Vagina (tissue), 2 donors: ENCODE measurements at places on chromosomes 7 and 10. TPM values are rescaled to one million over a fixed set of nuclear protein-coding genes. Genes with fewer than 3 reads are reported as not detected.

GRCh38 chr10:9103301-9103700, 1048.8 kb downstream of the GATA3 start:
- no peak overlapping the region for H3K4me3 ChIP-seq
- no peak overlapping the region for H3K27ac ChIP-seq
- no peaks in the 10 kb centered on the region for H3K4me1 ChIP-seq
- no peaks in the 10 kb centered on the region for H3K27me3 ChIP-seq

DNA sequence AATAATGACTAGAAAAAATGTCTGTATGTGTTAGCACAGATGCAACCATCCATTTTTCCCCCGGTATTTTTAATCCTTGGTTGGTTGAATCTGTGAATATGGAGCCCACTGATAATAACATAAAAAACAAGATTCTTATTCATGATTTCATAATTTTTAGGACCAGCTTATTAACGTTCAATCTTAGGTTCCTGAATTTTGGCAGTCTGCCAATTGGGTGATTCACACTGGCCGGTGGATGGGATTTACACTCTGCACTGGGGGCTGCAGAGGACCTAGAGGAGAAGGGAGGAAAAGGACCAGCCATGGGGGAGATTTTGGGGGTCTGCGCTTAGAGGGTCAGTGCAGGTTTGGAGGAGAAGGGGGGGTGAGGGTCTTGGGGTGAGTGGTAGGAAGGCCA, 327.9 kb downstream of the ACTR3B start:
- no peak overlapping the region for H3K4me3 ChIP-seq
- no peaks in the 10 kb centered on the region for H3K27me3 ChIP-seq
- H3K27ac ChIP-seq: no peak overlapping the region
- no peak for DNase-seq

DNA sequence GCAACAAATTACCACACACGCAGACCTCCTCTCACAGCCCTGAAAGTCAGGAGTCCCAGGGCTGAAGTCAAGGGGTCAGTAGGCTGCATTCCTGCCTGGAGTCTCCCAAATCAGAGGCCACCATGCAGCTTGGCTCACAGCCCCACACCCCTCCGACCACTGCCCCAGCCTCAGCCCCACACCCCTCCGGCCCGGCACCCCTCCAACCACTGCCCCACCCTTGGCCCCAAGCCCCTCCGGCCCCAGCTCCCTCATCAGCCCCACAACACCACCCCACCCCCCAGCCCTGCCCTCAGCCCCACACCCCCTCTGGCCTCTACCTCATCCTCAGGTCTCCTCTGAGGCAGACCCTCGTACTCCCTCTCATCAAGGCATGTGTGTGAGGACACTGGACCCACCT, 85.7 kb downstream of the DIP2C start:
- H3K27ac ChIP-seq: no peak overlapping the region
- H3K36me3 ChIP-seq: no peaks in the 10 kb centered on the region
- DNase-seq: no peak
- H3K4me1 ChIP-seq: peaks cover 52% of the 10 kb centered on the region

DNA sequence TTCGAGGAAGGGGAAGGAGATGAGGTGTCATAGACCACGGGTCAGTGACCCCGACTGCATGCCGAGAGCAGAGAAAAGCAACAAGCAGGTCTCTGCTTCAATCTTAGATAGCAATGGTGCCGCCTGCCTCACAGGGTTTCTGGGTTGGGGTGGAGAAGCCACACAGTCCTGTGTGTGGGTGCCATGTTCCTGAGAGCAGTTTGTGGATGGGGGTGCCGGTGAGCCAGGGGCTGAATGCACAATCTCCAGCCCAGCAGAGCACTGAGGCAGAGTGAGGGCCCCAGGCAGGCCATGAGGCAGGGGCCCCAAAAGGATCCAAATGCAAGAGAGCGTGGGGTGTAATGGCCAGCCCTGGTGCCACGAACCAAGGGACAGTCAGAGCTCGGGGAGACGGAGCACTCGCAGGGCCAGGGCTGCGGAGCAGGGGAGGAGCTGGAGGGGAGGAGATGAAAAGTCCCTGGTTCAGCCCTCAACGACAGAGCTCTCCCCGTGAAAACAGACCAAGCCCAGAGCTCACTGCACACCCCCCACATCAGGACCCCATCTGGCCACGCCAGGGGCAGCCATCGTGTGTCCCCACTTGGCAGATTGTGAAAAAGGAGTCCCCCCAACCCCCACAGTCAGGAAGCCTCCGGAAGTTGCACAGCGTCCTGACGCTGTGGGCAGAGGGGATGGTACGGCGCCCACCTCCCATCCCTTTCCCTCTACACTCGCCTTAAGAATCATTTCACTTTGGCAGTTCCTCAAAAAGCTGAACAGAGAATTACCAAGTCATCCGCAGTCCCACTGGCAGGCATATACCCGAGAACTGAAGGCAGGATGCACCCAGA, 19.9 kb downstream of the WDR86 start:
- H3K4me1 ChIP-seq: peaks cover 17% of the 10 kb centered on the region
- H3K4me3 ChIP-seq: no peak overlapping the region
- H3K27me3 ChIP-seq: no peaks in the 10 kb centered on the region
- no peak for DNase-seq
- no peak overlapping the region for H3K27ac ChIP-seq

- H3K4me3 ChIP-seq: no peak overlapping the region
- H3K36me3 ChIP-seq: no peaks in the 10 kb centered on the region
- no peak overlapping the region for H3K27ac ChIP-seq
Measured at GRCh38 chr7:118259115-118259514, 34.6 kb downstream of the ANKRD7 start.

DNA sequence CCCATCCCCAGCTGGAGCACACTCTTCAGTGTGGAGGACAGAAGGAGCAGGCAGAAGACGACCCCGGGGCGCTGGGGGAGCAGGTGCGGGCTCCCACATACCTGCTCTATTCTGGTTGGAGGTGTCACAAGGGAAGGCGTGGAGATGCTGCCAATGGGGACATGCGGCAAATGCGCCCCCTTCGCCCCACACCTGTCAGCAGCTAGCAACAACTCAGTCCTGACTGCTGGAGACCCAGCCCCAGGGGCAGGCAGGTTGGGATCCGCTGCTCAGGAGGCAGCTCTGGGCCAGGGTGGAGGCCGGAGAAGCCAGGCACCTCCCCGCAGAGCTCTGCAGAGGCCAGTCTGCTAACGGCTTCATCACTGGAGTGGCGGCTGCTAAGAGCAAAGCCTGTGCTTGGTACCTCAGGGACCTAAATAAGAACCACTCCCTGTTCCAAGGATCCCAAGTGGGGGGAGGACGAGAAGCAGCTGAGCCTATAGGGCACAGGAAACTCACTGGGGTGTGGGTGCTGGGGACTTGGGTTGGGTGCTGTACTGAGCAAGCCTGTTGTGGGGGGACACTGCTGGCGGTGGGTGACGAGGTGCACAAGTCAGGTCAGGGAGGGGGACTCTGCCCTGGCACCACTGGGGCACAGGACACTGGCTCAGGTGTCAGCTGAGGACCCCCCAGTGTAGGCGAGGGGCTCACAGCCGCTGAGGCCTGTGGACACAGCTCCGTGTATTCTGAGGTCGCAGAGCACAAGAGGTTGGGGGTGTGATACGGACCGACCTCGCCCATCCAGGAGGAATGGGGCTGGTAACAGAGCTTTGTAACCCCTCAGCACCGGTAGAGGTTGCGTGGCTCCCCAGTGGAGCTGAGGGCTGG, 19.2 kb upstream of the GPR146 start:
- H3K27me3 ChIP-seq: no peaks in the 10 kb centered on the region
- H3K4me1 ChIP-seq: peaks cover 43% of the 10 kb centered on the region
- no peaks in the 10 kb centered on the region for H3K36me3 ChIP-seq
- DNase-seq: no peak
- H3K4me3 ChIP-seq: no peak overlapping the region

GRCh38 chr7:156034397-156034796, 222.1 kb upstream of the SHH start:
- H3K36me3 ChIP-seq: no peaks in the 10 kb centered on the region
- no peak overlapping the region for H3K27ac ChIP-seq
- H3K4me3 ChIP-seq: no peak overlapping the region

DNA sequence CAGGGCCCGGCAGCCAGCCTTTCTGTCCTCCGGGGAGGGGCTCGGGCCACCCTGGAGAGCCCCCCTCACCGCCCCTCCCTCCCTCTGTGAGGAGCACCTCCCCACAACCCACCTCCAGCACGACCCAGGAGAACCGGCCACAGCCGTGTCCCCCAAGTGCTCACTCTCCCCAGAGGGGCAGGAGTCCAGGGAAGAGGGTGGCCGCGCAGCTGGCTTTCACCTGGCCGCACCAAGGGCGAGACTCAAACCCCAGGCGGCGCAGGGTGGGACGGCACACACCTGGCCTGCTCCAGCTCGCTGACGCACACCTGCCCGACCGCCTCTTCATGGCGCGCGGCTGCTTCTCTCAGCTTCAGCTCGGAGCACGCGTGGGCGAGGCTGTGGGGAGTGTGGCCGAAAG, 73.4 kb downstream of the CFAP46 start:
- no peak overlapping the region for H3K4me3 ChIP-seq
- no peak for DNase-seq
- no peaks in the 10 kb centered on the region for H3K4me1 ChIP-seq
- H3K27ac ChIP-seq: no peak overlapping the region
- H3K27me3 ChIP-seq: no peaks in the 10 kb centered on the region

GRCh38 chr10:48948470-48949037, 8.9 kb upstream of the LRRC18 start:
- no peak overlapping the region for H3K27ac ChIP-seq

- no peak overlapping the region for H3K27ac ChIP-seq
- H3K4me1 ChIP-seq: peaks cover 39% of the 10 kb centered on the region
- no peaks in the 10 kb centered on the region for H3K36me3 ChIP-seq
- H3K4me3 ChIP-seq: no peak overlapping the region
- DNase-seq: no peak
Measured at GRCh38 chr10:103732339-103733044, 122.9 kb downstream of the SH3PXD2A start.

DNA sequence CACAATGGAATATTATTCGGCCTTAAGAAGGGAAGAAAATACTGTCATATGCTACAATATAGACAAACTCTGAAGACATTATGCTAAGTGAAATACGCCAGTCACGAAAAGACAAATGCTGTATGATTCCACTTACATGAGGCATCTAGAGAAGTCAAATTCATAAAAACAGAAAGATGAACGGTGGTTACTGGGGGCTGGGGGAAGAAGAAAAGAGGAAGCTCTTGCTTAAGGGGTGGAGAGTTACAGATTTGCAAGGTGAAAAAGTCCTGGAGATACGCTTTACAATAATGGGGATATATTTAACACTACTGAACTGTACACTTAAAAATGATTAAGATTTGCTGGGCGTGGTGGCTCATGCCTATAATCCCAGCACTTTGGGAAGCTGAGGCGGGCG, 49.0 kb downstream of the PSMC2 start:
- H3K4me3 ChIP-seq: no peak overlapping the region
- H3K36me3 ChIP-seq: no peaks in the 10 kb centered on the region
- no peak overlapping the region for H3K27ac ChIP-seq
- DNase-seq: no peak
- H3K27me3 ChIP-seq: no peaks in the 10 kb centered on the region

DNA sequence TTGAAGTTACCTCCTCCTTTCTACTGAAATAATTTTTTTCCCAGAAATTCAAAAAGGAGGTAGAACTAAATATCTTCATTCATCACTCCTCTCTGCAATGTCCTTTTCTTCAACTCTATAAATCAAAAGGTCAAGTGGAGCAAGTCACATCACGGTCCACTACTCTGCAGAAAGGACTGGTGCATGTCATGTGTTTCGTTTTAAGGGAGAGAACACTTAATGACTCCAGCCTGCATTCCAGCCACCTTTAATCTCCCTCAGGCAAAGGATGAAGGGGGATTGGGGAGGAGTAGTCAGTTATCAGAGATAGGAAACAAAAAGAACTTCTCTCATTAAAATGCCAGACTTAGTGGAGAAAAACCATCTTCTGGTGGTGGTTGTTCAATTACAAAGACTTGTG, 78.9 kb downstream of the ANK3 start:
- H3K27ac ChIP-seq: no peak overlapping the region
- H3K36me3 ChIP-seq: no peaks in the 10 kb centered on the region
- no peaks in the 10 kb centered on the region for H3K27me3 ChIP-seq
- H3K4me1 ChIP-seq: no peaks in the 10 kb centered on the region
- no peak overlapping the region for H3K4me3 ChIP-seq

DNA sequence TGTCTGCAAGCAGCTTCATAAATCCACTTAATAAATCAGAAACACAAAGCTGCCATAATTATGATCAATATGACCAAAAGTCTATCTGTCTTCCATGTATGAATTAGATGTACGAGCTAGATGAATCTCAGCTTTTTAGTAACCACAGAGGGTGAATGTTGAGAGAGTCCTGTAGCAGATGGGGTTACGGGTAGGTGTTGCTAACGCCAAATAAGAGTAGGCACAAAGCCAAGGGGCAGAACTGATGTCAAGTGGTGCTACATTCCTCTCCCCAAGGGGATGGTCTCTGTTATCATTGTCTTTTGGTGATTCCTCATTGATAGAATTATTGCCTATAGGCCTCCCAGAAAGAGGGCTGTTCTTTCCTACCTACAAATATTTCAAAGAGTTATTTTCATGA, 257.8 kb downstream of the PCLO start:
- H3K36me3 ChIP-seq: no peaks in the 10 kb centered on the region
- H3K4me3 ChIP-seq: no peak overlapping the region
- no peaks in the 10 kb centered on the region for H3K4me1 ChIP-seq
- no peak overlapping the region for H3K27ac ChIP-seq

DNA sequence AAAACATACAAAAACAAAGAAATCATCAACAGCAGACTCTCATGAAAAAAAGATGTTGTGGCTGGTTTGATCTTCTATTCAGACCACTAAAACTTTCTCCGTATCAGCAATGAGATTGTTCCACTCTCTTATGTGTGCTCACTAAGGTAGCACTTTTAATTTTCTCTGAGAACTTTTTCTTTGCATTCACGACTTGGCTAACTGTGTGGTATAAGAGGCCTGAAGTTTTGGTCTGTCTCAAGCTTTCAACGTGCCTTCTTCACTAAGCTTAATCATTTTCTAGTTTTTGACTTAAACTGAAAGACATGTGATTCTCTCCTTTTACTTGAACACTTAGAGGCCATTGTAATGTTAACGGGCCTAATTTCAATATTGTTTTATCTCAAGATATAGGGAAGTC, 1231.6 kb downstream of the SORCS3 start:
- no peaks in the 10 kb centered on the region for H3K4me1 ChIP-seq
- H3K36me3 ChIP-seq: no peaks in the 10 kb centered on the region
- no peaks in the 10 kb centered on the region for H3K27me3 ChIP-seq
- no peak overlapping the region for H3K27ac ChIP-seq
- DNase-seq: no peak

DNA sequence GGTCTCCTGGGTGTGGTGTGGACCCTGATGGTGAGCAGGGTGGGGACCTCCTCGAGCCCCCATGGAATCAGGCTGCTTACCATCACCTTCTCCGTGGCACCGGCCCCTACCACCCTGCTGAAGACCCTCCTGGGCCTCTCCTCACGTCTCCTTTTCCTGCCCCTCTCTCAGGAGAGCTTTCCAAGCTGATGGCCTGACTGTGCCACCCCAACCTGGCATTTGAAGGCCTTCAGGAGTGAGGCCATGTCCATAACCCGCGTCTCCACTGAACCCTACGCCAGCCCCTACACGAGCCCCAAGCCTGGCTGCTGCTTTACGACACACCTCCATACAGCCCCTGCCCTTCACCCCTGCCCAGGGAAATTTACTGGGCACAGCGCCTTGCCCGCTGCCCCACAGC, 55.4 kb downstream of the ZRANB1 start:
- no peak for DNase-seq
- peaks cover 45% of the 10 kb centered on the region for H3K4me1 ChIP-seq
- H3K36me3 ChIP-seq: peaks cover 35% of the 10 kb centered on the region
- H3K27ac ChIP-seq: no peak overlapping the region
- H3K4me3 ChIP-seq: no peak overlapping the region
- H3K27me3 ChIP-seq: no peaks in the 10 kb centered on the region

Gene ACBD5
- 12.3 TPM for total RNA-seq

Gene GBX1
- total RNA-seq: not detected

Gene ADAP1
- total RNA-seq: 4.2 TPM

Gene SPDYE6
- total RNA-seq: not detected

Gene COL17A1
- 149 TPM for total RNA-seq

Gene HTR7
- total RNA-seq: 0.74 TPM

Gene KNDC1
- 3.4 TPM for total RNA-seq
